Stimulated activated CD8-positive, alpha-beta memory T cell treated with anti-CD3 and anti-CD28 coated beads, Interleukin-15, amount 100 ng/mL, for 48 hours (primary cell): ENCODE measurements at places on chromosomes 12 and 14.

DNA sequence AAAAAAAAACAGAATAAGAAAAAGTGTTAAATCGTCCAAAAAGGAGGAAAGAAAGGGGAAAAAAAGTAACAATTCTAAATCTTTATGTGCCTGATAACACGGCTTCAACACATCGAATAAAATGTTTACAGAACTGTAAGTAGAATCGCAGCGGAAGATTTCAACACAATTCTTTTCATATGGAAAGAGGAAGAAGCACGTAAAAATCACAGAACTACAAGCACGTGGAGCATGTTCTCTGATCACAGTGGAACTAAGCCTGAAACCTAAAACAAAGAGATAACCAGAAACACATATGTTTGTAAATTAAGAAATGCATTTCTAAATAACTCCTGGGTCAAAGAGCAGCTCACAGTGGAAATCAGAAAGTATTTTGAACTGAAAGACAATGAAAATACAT is 8.7 kb downstream of the CLEC7A start:
- no peak for DNase-seq

GRCh38 chr14:62144863-62145262 is 382.6 kb downstream of the SNAPC1 start:
- DNase-seq: no peak

- no peak for DNase-seq
Observed at GRCh38 chr14:90574188-90575131, 177.6 kb downstream of the CALM1 start.

- DNase-seq: no peak
Observed at GRCh38 chr12:122839907-122840554, 4.8 kb downstream of the HIP1R start.

- DNase-seq: no peak
Observed at GRCh38 chr14:33564774-33565630, 385.9 kb downstream of the EGLN3 start.

DNA sequence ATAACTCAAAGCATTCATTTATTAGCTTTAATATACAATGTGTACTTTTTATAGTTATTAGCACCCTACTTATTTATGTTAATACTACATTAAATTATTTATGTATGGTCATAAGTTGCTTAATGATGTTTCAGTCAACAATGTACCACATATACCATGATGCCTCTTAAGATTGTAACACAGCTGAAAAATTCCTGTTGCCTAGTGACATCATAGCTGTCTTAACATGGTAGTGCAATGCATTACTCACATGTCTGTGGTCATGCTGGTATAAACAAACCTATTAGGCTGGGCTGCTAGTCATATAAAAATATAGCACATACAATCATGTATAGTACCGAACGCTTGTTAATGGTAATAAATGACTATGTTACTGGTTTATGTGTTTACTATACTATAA is 120.4 kb downstream of the ANO6 start:
- no peak for DNase-seq

DNA sequence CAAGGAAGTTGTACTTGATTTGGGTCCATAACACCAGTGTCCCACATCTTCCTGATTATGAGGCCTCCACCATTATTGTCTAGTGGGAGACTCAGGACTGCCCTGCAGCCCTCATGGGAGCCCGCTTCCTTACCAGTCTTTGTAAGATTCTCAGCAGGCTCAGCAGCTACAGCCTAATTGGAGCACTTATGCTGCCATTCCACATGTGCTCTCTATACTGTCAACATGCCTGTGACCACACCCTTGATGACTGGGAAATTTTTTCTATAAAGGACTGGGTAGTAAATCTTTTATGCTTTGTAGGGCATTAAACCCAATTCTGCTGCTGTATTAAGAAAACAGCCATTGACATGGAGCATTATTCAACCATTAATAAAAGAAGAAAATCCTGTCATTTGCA is 145.5 kb upstream of the IGF1 start:
- no peak for DNase-seq
